EH (cell line): ENCODE measurements at places on chromosomes 13 and 19.

GRCh38 chr13:44417876-44418275 is 44.3 kb downstream of the SERP2 start:
- no peak for DNase-seq

DNA sequence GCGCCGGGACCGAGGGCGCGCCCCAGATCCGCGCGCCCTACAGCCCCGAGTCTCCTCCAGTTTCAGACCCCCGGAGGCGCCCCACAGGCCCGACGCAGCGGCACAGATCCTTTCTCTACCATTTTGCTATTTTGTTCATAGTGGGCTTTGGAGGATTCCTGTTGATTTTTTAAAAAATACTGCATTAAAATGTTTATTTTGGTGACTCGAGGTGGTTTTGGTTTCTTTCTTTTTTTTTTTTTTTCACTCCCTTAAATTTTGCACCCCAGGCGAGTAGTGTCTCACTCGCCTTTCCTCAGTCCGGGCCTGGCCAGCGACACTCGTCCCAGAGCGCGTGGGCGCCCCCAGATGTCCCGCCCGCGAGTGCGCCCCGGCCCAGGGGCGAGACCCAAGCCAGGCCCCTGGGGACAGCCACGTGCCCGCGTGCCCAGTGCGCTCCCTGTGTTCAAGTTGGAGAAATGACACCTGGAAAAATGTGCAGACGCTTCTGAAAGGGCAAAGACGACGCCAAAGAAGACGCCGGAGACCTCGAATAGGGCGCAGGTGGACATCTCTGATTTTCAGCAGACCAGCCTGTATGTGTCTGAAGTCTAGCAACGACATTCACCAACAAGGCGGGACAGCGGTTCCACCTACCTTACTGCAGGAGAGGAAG is 471 bp upstream of the INSR start:
- DNase-seq, result peak; percentile 51

DNA sequence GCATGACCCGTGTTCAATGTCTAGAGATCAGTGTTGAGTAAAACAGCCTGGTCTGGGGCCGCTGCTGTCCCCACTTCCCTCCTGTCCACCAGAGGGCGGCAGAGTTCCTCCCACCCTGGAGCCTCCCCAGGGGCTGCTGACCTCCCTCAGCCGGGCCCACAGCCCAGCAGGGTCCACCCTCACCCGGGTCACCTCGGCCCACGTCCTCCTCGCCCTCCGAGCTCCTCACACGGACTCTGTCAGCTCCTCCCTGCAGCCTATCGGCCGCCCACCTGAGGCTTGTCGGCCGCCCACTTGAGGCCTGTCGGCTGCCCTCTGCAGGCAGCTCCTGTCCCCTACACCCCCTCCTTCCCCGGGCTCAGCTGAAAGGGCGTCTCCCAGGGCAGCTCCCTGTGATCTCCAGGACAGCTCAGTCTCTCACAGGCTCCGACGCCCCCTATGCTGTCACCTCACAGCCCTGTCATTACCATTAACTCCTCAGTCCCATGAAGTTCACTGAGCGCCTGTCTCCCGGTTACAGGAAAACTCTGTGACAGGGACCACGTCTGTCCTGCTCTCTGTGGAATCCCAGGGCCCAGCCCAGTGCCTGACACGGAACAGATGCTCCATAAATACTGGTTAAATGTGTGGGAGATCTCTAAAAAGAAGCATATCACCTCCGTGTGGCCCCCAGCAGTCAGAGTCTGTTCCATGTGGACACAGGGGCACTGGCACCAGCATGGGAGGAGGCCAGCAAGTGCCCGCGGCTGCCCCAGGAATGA is 1.5 kb upstream of the CEACAM5 start:
- peak; percentile 31 for DNase-seq

DNA sequence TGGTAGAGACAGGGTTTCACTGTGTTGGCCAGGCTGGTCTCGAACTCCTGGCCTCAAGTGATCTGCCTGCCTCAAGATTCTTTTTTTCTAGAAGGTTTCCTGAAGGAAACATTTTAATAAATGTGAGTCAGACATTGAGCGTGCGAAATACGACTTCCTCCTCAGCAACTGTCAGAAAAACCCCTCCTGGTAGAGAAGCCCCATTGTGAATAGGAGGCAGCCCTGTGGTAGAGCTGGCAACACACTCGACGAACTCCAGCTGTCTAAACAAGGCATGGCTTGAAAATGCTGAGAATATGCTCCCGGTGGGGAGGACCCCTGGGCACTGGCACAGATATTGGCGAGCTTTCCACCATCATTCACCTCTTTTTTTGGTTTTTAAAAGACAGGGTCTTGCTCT is 9.8 kb downstream of the ZNF333 start:
- DNase-seq, result no peak

GRCh38 chr13:33195693-33196464 is 89.7 kb downstream of the STARD13 start:
- no peak for DNase-seq

DNA sequence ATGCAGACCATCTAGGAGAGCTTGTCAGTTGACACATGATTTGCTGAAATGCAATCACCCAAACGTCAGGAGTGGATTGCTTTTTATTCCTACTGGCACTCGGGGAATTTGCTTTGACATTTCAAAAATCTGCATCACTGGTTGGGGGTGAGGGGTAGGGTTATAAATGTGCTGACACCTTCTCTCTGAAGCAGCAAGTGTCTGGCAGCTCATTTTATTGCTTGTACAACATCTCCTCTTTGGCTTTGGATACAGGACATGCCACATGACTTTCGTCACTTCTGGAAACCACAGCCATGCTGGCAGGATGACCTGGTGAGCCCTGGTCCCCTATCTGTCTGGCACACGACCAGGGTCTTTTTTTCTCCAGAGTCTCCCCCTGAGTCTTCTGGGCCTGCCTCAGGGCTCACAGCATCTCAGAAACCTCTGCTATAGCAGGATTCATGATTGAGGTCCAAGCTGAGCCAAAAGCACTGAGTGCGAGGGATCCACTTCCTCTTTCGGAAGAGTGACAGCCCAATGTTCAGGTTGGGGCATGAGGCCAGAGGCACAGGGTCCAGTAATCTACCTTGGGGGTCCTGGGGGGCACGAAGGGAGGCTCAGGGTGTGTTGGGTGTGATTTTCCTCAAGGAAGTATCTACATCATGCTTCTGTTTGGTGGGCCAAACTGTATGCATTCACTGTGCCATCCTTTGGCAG is 60.1 kb downstream of the HSPH1 start:
- DNase-seq, result peak; percentile 48

GRCh38 chr13:96575423-96576320 is 418.6 kb downstream of the OXGR1 start:
- DNase-seq, result no peak

GRCh38 chr13:101289764-101290163 is 126.5 kb downstream of the NALCN start:
- DNase-seq, result peak; percentile 65

DNA sequence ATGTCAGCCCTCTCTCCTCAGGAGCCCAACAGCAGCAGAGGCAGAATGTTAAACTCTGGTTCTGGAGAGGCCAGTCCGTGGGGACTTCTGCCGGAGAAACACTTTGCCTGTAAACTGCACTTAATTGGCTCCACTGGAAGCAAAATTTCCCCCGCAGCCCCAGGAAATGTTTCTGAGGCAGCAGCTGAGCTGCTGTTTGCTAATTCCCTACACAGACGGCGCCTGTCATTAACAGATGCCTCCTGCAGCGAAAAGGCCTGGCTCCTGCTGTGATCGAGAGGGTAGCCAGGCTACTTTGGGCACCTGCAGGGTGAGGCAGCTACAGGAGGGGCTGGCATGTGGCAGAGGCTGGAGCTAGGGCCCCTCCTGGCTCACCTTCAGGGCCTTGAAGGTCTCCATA is 5.2 kb upstream of the TM6SF2 start:
- no peak for DNase-seq

DNA sequence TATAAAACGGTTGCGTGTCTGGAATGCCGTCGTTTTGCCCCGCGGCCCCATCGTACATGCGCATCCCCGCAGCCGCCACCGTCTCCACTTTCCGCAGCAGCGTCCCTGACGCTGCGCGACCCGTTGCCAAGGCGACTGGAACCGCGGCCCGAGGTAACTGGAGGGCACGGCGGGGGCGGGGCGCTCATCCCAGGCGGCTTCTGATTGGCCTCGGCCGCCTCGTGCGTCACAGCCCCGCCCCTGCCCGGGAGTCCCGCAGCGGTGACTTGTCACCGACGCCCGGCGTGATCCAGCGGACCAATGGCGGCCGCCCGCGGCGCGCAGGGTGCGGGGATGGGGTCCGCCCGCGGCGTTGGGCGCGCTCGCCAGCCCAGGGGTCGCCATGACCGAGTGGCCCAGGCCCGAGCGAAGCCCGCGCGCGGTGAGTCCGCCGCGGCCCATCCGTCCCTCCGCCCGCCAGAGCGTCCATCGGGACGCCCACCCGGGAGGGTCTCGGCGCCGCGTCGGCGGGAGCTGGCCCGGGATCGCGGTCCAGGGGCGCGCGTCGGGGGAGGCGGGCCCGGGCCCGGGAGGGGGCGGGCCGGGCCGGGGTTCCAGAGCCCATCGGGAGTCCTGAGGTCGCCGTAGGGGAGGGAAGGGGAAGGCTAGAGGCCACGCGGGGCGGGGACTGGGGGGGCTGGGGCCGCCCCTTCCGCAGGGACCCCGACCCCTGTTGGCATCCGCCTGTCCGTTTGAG is at the start of gene ZSCAN1:
Gene ZSCAN1 (plus strand): TSS at position 285 of the 736 bp plus-strand sequence. CDS start 3,812 bp downstream, outside the sequence.
- DNase-seq, result no peak

- DNase-seq, result no peak
Observed at GRCh38 chr19:4597278-4597974, 37.9 kb upstream of the SEMA6B start.

- DNase-seq, result no peak
Observed at GRCh38 chr13:98778749-98779148, 26.3 kb upstream of the SLC15A1 start.

DNA sequence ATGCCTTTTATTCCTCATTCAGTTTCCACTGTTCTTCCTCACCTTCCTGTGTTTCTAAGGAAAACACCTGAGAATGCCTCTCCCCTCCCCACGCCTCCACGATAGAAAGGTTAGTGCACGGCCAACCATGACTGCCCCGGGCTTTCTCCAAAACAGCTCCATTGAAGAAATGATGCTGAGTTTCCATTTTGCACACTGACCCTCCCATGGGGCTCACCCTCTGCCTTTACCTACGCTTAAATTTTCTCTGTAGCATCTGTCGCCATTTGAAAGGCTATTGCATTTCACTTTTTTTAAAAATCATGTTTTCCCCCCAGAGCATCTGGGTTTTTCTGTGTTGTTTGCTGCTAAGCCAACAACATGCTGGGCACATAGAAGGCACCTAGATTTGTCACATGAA is 48.2 kb downstream of the ABCC4 start:
- no peak for DNase-seq

GRCh38 chr13:36789061-36789460 is 30.0 kb upstream of the RFXAP start:
- no peak for DNase-seq

DNA sequence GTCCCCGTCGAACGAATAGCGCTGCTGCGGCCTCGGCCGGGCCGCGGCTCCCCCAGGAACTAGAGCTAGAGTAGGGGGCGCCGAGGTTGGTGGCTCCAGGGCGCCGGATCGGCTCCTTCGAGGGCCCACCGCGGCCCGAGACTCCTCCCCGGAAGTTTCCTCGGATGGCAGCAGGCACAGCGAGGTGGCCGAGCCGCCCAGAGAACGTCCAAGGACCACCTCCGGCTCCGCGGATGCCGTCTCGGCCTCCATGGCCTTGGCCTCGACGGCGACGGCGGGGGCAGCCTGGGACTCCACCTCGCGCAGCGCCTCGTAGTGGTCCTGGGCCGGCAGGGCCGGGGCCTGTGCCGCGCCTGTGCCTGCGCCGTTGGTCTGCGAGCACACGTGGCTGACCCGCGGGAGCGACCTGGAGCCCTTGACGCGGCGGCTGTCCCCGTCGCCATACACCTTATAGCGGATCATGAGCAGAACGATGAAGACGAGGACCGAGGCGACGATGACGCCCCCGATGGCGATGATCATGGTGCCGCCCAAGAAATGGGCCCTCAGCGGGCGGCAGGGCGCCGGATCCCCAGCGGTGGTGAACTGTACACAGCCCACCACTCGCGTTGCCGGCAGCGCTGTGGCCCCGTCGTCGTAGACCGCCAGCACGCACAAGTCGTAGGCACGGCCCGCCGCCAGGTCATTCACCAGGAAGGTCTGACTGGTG is 11.8 kb downstream of the IFNL1 start:
- no peak for DNase-seq

DNA sequence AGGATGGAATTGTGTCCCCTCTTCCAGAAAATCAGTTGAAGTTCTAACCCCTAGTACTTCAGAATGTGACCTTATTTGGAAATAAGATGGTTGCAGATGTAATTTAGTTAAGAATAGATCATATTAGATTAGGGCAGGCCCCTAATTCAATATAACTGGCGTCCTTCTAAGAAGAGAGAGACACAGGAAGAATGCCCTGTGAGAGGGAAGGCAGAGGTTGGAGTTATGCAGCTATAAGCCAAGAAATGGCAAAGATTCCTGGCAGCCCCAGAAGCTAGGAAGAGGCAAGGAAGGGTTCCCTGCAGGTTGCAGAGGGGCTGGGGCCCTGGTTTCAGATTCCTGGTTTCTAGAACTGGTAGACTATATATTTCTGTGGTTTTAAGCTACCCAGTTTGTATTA is 30.0 kb downstream of the HS6ST3 start:
- DNase-seq, result no peak

GRCh38 chr19:49453757-49454240 is 774 bp downstream of the ALDH16A1 start:
- DNase-seq, result no peak
